ENCODE measurements at places on chromosomes 5 and 9.

DNA sequence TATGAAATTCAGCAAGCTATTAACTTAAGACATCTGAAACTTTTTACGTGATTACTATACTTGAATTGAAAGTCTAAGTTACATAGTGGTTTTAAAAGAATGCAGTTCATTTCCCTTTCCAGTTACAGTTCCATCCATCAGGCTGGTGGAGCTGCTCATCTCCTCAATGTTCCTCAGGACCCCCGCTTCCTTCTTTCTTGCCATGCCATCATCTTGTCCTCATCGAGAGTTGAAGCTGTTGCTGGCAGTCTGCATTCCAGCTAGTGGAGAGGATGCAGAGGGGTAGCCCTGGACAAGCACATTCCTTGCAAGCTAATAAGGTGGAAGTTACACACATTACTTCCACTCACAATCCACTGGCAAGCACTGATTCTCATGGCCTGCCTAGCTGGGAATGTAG lies 8.8 kb upstream of the RNF183 start:
- DNase-seq: no peak

- DNase-seq: no peak
Observed at GRCh38 chr5:1294206-1294834, 548 bp downstream of the TERT start.

- DNase-seq: no peak
Observed at GRCh38 chr5:164027738-164028137, 522.3 kb downstream of the MAT2B start.

GRCh38 chr9:126162611-126163381 lies 163.8 kb upstream of the MVB12B start:
- DNase-seq: no peak

DNA sequence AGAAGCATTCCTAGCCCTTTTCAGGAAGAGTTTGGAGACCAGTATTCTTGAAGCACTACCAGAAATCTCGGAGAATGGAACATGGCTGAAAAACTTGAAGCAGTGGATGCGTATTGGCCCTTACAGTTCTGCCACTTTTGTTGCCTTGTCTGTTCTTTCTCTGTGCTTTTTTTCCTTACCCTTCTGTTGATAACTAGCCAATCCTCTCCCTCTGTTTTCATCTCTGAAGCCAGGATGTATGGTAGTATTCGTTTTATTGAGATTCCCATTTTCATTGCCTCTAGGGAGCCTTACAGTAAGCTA lies 564 bp upstream of the CCNH start:
- no peak for DNase-seq

DNA sequence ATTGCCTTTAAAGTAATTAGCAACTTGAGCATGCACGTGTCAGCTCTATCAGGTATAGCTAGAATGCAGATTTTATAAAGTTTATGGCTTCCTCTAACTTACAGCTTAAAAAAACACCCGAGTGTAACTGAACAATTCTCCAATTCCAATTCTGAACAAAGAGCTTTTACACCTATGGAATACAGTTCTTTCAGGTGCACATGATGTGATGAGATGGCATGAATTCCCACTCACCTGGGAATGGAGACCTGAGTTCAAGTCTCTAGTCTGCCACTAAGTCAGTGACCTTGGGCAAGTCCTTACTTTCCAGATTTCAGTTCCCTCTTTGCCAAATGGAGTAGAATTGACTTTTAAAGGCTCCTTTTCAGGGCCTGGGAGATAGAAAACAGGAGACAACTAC lies 1.8 kb downstream of the ZFAND5 start:
- DNase-seq: no peak

DNA sequence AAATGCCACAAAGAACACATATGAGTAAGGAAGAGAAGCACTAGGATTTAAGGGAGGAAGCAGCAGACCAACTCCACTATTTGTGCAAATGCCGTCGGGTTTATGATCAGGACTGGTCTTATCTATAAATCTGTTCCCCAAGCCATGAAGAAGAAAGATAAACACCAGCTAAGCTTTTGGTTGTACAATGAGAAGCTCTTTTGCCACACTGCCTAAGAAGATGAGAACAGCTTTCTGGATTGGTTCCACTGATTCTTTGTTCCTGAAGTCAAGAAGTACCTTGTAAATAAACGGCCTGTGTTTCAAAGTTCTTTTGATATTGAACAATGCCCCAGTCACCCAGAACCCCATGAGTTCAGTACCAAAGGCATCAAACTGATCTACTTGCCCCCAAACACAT lies 93.9 kb downstream of the RFX3 start:
- DNase-seq: no peak

DNA sequence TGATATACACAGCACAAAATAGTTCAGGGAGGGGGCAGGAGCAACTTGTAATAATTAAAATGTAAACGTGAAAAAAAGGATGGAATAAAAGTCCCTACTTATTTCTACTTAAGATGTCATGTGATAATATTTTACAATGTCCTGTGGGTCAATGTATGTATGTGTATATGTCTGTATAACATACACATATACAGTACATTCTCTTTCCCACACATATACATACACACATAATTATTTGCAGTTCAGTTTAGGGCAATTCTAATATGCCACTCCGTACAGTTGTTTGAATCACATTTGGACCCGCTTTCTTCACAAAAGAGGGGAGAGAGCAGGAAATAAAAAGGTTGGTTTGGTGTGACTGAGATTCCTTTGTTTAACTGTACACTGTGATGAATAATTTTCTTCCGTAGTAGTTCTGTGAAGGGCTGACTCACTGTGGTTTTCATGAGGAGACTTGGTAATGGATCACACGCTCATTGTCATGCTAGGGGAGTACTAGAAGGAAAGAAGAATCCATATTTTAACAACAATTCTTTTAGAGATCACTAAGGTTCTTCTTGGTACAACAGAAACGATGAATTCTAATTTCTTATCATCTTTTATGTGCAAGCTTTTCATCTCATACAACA lies 26.2 kb upstream of the ACOT12 start:
- no peak for DNase-seq

- DNase-seq: no peak
Observed at GRCh38 chr9:133282464-133283238, 7.7 kb upstream of the ABO start.

DNA sequence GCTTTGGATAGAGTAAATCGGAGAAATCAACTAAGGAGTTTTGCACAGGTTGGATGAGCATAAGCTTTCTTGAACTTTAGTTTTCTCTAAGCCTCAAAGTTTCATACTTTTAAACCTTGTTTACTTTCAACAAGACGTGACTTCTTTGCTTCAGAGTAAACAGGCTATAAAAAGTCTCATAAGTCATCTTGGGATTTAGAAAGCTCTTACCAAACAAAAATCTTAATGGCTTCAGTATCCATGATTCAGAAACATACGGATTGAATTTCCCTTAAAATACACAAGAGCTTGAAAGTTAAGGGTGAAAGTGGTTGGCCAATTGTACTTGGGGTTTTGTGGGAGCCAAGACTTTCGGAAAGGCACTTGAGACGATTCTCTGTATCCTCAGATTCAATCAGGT lies 270.9 kb upstream of the ANKH start:
- DNase-seq: no peak

GRCh38 chr9:8883321-8883720 lies 1083.7 kb upstream of the DMAC1 start:
- no peak for DNase-seq

GRCh38 chr5:54909911-54910870 lies 75.2 kb downstream of the ESM1 start:
- no peak for DNase-seq

- DNase-seq: no peak
Observed at GRCh38 chr5:20974426-20974825, 986.4 kb upstream of the CDH18 start.

- DNase-seq: no peak
Observed at GRCh38 chr5:56802205-56802604, 13.1 kb upstream of the MAP3K1 start.

- no peak for DNase-seq
Observed at GRCh38 chr9:71676460-71676859, 91.9 kb downstream of the CEMIP2 start.

- DNase-seq: no peak
Observed at GRCh38 chr9:136095070-136096058, at the start of gene NACC2. NACC2 (minus strand) TSS chr9:136095289; CDS start chr9:136050521, 44,768 bp downstream.

- no peak for DNase-seq
Observed at GRCh38 chr5:107464876-107465275, 205.9 kb downstream of the EFNA5 start.

DNA sequence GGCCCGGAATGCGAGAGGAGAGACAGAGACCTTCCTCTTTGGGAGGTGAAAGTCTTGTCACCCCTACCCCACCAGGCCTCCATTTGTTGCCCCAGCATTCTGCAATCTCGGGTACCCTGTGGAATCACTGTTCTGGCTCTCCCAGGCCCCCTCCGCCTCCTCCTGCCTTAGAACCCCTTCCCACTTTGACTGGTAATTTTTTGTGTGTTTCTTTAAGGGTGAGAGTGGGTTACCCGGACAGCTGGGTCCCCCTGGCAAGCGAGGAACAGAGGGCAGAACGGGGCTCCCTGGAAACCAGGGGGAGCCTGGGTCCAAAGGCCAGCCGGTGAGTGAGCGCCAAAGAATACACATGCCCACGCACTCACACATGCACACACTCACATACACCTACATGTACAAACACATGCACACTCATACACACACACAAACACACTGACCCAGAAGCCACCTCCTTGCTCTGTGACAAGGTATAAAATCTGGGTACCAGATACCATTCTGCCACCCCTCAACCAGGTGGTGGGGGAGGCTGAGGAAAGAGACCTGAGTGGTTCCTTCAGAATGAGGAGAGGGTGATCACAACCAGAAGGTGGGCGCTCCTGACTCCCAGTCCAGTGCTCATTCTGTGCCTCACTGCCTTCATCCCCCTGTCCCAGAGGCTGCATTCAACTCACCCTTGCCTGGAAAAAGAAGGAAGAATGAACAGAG lies 30.9 kb upstream of the ORM1 start:
- no peak for DNase-seq

- DNase-seq: no peak
Observed at GRCh38 chr9:96554801-96555566, 64.7 kb downstream of the CDC14B start.

- DNase-seq: no peak
Observed at GRCh38 chr9:4762886-4763541, 22.0 kb upstream of the AK3 start.

- DNase-seq: no peak
Observed at GRCh38 chr5:132826424-132827082, 3.9 kb downstream of the SHROOM1 start.

DNA sequence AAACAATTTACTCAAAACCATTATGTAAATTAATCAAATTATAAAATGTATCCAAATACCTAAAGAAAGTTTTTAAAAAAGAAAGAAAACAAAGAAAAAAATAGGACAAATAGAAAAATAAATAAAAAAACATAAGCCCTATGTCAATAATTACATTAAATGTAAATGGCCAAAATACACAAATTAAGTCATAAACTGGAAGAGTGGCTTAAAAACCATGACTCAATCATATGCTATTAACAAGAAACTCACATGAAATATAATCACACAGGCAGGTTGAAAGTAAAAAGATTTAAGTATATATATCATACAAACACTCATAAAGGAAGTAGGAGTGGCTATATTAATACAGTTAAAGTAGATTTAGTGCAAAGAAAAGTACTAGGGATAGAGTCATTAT lies 95.3 kb downstream of the PRELID2 start:
- no peak for DNase-seq

DNA sequence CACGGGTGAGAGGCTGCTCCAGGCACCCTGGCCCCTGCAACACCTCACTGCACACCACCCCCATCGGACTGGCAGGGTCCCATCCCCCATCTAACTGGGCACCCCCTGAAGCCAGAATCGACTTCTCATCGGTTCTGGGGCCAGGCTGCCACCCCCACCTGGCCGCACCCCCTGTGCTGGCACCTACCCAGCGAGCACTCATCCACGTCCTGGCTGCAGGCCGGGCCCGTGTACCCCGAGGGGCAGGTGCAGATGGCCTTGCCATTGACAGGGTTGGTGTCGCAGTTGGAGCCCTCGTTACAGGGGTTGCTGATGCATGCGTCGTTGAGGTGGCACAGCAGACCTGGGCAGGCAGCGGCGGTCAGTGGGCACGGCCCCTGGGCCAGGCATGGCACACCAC lies 27.9 kb downstream of the NOTCH1 start:
- no peak for DNase-seq

GRCh38 chr5:90873033-90873517 lies 314.5 kb downstream of the ADGRV1 start:
- DNase-seq: no peak

- DNase-seq: no peak
Observed at GRCh38 chr9:82183181-82183860, 194.7 kb downstream of the SPATA31D1 start.

GRCh38 chr5:111755942-111756381 lies 1.0 kb downstream of the NREP start:
- no peak for DNase-seq

- DNase-seq: no peak
Observed at GRCh38 chr5:5169466-5169865, 29.3 kb downstream of the ADAMTS16 start.

GRCh38 chr9:96071076-96071814 lies 195.8 kb downstream of the ERCC6L2 start:
- DNase-seq: no peak

DNA sequence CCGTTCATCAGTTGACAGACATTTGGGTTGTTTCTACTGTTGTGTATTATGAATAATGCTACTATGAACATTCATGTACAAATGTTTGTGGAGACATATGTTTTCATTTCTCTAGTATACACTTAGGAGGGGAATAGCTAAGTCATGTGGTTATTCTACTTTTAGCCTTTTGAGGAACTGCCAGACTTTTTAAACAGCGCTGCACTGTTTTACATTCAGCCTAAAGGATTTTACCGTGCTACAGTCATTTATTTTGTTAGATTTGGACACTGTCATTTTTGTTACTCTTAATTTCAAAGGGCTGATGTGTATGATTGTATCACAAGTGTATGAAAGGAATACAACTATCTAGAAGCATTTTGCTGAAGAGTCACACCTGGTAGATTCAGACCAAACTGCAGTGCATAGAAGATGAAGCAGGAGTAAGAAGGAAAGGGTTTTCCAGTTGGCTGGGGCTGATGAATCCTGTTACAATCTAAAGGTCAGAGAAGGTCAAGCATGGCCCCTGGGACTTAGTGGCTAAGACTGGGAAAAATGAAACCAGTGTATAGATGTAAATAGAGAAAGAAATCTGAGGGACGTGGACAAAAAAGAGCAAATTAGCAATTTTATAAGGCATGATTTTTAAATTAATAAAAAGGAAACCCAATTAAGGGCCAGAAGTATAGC lies 509.7 kb downstream of the PSAT1 start:
- no peak for DNase-seq

GRCh38 chr5:149618581-149619248 lies 37.4 kb downstream of the ARHGEF37 start:
- DNase-seq: no peak

DNA sequence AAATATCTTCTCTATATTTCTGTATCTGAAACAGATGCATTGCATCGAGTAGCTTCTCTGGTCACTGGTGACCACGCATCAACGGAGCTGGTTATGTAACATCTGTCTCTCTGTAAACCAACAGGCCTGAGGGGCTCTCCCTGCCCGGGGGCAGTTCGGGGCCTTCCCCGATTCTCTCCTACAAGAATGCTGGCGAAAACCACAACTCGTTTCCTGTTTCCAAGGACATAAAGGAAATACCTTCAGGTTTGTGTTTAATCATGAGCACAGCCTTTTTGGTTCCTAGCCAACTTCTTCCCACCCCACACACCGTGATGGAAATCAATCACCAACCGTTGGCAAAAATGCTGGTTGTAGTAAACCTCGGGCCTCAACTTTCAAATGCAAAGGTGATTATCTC lies 25.1 kb downstream of the GDNF start:
- no peak for DNase-seq

Data from stimulated activated CD8-positive, alpha-beta memory T cell treated with anti-CD3 and anti-CD28 coated beads, Interleukin-4, amount 100 ng/mL, for 1 hour (primary cell).